ENCODE measurements at places on chromosomes 5 and 9.

GRCh38 chr5:135047347-135047695, 13.3 kb upstream of the PITX1 start:
- no peak for DNase-seq

DNA sequence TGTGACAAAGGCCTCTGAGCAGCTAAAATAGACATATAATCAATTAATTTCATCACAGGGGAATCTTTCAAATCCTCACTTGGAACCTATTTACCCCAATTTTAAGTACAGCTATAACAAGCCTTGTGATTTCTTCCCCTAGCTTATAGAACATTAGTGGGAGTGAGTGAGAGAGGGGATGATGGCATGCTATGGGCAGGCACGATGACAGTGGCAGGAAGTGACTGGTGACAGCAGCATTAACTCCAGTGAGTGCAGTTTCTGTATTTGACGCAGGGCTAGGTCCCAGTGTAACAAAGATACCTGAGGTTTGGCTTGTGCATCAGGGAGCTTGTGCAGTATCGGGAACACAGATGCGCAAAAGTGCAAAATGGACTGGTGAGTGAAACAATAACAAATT, 54.1 kb downstream of the NPR3 start:
- no peak for DNase-seq

- no peak for DNase-seq
Observed at GRCh38 chr5:78899922-78900362, 85.2 kb downstream of the ARSB start.

DNA sequence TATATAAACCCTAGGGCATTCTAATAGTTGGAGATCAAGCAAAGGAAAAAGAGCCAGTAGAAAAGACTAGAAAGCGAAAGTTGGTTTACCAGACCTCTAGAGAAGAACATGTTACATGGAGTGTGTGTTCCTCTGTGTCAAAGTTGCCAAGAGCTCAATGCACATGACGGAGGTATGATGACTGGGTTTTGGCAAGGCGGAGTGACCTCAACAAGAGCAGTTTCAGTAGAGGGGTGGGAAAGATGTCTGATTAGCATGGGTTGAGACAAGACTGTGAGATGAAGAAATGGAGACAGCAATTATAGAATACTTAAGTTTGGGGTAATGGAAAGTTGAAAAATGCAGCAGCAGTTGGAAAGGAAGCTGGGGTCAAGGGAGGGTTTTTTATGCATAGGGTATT, 1.6 kb downstream of the ANKDD1B start:
- no peak for DNase-seq

- no peak for DNase-seq
Observed at GRCh38 chr5:127053049-127053448, 20.3 kb downstream of the C5orf63 start.

GRCh38 chr5:76819851-76820525, 1.2 kb downstream of the F2RL1 start:
- DNase-seq, result no peak

- no peak for DNase-seq
Observed at GRCh38 chr9:134776080-134776796, 104.4 kb upstream of the FCN2 start.
